Activated T-cell treated with anti-CD3 and anti-CD28 coated beads for 48 hours (primary cell): ENCODE measurements at places on chromosomes 4 and X.

DNA sequence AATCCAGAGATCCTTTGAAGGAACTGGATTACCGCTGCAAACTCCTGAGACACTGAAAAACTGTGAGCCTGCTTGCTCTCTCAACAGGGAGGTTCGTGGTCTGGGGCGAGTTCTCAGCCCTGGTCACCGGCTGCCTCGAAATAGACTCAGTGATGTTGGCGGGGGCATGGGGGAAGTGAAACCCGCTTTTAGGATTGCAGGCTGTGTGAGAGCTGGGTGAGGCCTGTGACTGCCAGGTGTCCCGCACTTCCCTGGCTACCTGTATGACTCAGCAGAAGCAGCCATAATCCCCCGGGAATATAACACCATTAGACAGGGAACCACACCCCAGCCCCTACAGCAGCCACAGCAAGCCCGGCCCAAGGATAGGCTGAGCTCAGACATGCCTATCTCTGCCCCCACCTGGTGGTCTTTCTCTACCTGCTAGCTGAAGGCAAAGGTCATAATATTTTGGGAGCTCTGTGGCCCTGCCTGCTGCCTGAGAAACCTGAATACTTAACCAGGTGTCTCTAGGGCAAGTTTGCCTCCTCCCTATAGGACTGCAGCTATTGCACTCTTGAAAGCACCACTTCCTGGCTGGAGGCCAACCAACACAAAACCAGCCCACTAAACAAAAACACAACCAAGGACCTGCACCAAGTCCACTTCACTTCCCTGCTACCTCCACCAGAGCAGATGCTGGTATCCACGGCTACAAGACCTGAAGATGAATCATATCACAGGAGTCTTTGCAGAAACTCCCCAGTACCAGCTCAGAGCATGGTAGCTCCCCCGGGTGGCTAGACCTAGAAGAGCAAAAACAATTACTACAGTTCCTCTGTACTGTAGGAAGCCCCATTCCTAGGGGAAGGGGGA lies 202.0 kb downstream of the RRAGB start:
- no peak for DNase-seq

- DNase-seq = no peak
Observed at GRCh38 chr4:78748381-78748780, 27.8 kb upstream of the BMP2K start.

DNA sequence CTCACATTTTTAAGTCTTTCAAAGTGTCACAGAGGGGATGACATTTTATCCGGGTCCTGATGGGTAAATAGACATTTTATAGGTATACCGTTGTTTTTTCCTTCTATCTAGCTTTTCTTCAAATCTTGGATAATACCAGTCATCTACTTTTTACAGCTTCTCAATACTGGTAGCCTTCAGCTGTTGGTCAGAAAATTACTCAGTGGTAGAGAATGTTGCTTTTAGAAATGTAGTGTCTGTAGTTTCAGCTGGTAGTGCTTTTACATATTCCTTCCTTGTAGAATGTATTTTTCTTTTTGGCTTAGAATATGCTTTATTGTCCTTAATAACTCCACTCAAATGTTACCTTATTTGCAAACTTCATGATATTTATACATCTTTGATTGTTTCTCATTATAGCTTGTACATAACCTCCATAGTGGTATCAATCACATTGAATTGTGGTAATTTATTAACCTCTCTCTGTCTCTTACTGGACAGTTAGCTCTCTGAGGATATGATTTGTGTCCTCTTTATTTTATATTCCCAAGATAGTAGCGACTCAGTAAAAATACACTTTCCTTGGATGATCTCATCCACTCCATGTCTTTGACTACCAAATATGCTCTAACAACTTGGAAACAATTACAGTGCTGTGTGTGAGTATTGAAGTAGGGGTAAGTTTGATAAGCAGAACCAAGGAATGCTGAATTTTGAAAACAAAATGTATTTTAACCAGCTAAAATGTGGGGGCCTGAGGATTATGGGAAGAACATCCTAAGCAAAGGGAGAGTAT lies 53.8 kb downstream of the RAP1GDS1 start:
- DNase-seq = no peak

DNA sequence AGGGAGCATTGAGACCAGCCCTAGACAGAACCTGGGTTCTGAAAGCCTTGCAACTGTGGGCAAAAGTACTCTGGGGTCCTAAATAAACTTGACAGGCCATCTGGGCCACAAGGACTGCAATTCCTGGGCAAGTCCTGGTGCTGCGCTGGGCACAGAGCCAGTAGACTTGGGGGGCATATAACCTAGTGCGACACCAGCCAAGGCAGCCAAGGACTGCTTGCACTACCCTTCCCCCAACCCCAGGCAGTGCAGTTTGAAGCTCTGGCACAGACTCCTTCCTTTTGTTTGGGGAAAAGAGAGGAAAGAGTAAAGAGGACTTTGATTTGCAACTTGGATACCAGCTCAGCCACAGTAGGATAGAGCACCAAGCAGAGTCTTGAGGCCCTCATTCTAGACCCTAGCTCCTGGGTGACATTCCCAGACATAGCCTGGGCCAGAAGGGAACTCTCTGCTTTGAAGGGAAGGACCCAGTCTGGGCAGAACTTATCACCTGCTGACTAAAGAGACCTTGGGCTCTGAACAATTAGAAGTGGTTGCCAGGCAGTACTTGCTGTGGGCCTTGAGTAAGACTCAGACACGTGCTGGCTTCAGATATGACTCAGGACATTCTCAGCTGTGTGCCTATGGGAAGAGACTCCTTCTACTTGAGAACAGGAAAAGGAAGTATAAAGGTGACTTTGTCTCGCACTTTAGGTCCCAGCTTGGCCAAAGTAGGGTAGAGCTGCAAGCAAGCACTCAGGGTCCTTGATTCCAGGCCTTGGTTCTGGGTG lies 522.8 kb downstream of the GLUD2 start:
- DNase-seq = no peak

- no peak for DNase-seq
Observed at GRCh38 chrX:46722742-46723568, 36.0 kb downstream of the SLC9A7 start.

GRCh38 chrX:12439416-12439815 lies 301.1 kb downstream of the FRMPD4 start:
- DNase-seq = no peak

- no peak for DNase-seq
Observed at GRCh38 chr4:39320381-39321115, 45.6 kb downstream of the RFC1 start.

DNA sequence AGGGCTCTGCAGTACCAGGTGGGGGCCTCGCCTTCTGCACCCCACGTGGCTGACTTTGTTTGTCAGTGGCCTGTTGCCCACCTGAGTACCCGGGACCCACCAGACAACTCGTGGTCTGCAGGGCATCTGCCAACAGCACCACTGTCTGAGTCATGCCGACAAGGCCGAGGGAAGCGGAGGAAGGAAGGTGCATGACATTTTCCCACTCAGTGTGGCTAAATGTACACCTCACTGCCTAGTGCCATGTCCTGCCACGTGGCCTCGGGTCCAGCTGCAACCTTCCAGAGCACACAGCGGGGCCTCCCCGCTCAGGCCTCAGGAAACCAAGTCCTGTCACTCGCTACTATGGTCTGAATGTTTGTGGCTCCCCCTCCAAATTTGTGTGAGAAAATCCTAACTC lies 22.1 kb downstream of the ABLIM2 start:
- DNase-seq = no peak

DNA sequence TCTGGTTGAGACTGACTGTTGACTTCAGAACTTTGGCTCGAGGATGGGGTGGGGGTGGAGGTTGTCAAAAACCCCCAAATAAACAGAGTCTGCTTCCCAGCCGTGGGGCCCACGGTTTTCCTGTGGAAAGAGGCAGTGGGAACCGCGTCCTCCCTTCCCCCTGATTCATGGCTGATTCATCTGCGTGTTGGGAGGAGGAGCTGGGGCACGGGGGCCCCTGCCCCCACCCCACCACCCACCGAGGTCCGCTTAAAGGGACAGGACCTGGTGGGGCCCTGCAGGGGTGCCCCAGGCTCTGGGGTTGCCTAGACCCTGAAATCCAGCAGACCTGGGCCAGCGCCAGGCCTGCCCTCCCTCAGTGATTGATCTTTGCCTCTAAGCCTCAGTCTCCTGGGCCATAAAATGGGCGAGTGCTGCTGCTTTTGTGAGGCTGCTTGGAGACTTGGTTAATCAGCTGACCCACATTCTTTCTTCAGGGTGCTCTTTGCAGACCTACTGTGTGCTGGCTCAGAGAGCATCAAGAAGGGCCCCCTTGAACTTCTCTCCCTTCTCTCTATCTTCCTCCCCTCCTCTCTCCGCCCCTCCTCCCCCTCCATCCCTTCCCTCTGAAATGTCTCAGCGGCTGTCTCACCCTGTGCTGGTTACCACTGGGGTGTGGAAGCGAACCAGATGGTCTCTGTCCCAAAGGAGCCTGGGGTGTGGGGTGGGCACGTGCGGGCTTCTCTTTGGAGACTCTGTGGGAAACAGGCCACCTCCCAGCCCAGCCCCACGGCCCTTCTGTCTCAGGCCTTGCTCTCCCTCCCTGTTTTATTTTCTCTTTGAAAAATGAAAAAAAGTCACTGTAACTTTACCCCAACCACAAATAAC lies 9.1 kb downstream of the HTRA3 start:
- DNase-seq = no peak

GRCh38 chr4:71130827-71131603 lies 137.6 kb downstream of the DCK start:
- DNase-seq = no peak

GRCh38 chr4:160373911-160374310 lies 1271.0 kb downstream of the RAPGEF2 start:
- DNase-seq = no peak

- DNase-seq = no peak
Observed at GRCh38 chr4:7298619-7299009, 106.3 kb downstream of the SORCS2 start.

GRCh38 chrX:27163236-27163635 lies 299.9 kb downstream of the PPP4R3C start:
- DNase-seq = no peak

DNA sequence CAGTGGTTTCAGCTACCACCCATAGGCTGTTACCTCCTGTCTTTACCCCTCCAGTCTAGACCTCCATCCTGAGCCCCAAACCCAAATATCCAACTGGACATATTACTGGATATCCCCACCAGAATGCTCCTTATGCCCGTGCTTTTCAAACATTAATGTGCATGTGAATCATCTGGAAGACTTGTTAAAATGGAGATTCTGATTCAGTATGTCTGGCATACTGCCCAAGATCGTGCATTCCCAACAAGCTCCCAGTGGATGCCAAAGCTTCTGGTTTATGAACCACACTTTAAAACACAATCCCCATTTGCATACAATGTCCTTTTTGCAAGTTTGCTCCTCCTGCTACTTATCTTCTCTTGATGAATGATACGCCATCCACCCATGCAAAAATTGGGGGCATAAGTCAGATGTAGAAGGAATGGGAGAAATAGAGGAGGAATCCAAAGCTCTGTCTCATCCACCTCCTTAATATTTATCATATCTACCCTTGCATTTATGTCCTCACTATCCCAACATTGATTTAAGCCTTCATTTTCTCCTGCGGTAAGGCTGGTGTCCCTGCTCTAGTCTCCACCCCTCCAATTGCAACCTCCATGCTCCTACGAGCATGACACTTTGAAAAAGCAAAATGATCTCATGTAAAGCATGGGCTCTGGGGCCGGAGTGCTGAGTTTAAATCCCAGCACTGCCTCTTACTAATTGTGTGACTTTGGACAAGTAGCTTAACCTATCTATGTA lies 7.4 kb upstream of the PGRMC1 start:
- no peak for DNase-seq

DNA sequence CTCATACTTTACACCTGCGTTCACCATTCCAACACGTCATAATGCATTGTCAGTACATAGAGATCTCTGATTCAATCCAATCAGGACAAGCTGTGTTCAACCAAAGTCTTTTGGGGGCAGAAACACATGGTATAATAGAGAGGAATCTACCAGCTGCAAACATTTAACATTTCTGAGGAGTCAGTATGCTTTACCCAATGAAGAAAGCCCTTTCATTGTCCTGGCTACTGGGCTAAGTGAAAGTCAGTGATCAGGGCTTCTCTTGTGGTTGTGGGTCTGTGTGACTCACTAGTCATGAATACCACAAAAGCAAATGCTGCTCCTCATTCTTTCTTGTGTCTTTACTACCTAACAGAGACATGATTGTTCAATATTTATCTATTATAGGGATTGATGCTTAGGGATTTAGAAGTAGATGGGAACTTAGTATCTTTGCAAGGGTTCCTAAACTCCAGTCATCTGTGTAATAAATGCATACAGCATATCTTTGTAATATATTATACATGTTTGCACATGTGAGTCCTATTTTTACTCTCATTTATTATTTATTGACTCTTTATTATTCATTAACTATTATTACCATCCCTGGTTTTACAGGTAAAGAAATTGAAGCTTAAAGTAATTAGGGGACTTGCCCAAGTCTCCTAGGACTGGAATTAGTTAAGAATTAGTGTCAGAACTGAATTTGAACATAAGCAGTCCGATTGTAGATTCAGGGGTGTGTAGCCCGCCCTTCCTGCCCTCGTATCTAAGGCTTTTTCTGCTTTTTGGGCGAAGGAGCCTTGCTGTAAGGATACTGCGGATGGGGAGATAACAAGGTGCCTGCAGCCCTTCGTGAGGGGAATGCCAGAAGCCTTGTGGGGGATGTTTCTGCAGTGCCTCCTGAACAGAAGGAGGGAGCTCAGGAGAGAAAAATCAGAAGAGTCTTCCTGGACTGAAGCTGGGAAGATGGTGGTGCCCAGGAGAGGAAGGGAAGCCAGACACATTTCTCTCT lies 353.1 kb upstream of the BOD1L1 start:
- DNase-seq = no peak

DNA sequence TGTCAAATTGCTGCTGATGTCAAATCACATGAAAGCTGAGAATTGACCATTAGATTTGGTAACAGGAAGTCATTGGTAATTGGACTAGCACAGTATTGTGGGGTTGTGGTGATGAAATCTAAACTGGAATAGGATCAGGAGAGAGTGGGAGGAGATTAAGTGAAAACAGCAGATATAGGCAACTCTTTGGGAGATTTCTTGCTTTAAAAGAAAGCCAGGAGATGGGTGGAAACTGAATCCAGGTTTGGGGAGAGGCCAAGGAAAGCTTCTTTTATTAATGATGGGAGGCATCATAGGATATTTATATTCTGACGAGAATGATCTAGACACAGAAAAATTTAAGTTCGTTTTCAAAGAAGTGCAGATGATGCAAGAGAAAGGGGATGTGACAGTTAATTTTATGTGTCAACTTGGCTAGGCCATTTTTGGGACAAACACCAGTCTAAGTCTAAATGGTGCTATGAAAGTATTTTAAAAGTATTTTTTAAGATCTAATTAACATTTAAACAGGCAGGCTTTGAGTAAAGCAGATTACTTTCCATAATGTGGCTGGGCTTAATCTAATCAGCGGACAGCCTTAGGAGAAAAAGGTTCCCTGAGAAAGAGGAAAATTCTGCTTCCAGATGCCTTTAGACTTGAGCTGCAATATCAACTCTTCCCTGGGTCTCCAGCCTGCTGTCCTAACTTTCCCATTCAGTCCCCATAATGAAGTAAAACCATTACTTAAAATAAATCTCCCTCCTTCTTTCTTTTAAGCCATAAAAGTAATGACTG lies 24.7 kb downstream of the SEC24D start:
- no peak for DNase-seq

GRCh38 chr4:172851534-172851933 lies 317.1 kb upstream of the GALNT7 start:
- DNase-seq = no peak
